Activated CD4-positive, alpha-beta T cell treated with anti-CD3 and anti-CD28 coated beads for 1 hour (primary cell): ENCODE measurements at places on chromosomes 4 and X.

DNA sequence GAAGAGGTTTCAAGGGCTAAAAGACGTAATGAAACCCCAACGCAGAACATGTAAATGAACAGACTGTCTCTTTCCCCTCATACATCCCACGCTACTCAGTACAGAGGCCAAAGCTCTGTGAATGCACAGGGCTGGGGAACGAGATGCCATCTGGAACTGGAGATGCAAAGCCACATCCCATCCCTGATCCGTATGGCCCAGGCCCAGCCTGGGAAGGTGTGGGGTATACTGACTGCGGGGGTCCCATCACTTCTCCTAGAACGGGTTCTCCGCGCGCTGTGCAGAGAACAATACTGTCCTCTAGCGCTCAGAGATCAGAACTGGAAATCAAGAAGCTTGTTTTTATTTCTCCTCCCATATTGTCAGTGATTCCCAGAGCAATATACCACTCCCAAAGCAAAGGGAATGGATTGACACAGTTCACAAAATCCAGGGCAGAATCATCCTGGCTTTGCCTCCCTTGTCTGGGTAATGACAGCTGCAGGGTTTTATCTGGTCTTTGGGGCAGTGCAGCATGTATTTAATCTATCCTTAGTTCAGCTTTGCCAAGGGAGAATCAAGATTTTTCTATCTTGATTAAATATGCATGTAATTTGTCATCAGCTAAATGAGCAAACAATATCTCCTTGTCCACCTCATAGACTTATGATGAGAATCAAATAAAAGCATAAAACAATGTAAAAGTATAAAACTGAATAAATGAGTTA is 47.3 kb upstream of the TLR3 start:
- no peak for DNase-seq

GRCh38 chr4:8016527-8016926 is 76.9 kb upstream of the AFAP1 start:
- DNase-seq = no peak

- DNase-seq = no peak
These were observed 2.3 kb downstream of the CD99 start for GRCh38 chrX:2693113-2694002.

- DNase-seq = no peak
These were observed 18.4 kb downstream of the HMX1 start for GRCh38 chr4:8853249-8853648.
